ENCODE measurements at places on chromosomes 5 and 9.
A peak's percentile ranks its signal among the peaks of the same experiment; 100 is the strongest.

- H3K27me3 ChIP-seq = no peaks in the 10 kb centered on the region
- no peak overlapping the region for H3K27ac ChIP-seq
- no peaks in the 10 kb centered on the region for H3K4me1 ChIP-seq
Measured at GRCh38 chr5:135901633-135902032, 6.0 kb upstream of the IL9 start.

GRCh38 chr9:459491-460444 is 245.1 kb downstream of the DOCK8 start:
- H3K4me1 ChIP-seq = no peaks in the 10 kb centered on the region
- no peak for DNase-seq
- H3K36me3 ChIP-seq = no peaks in the 10 kb centered on the region
- H3K27ac ChIP-seq = no peak overlapping the region

- no peak overlapping the region for H3K27ac ChIP-seq
- no peaks in the 10 kb centered on the region for H3K36me3 ChIP-seq
- DNase-seq = no peak
Measured at GRCh38 chr9:80605793-80606192, 1034.0 kb downstream of the TLE4 start.

- H3K4me3 ChIP-seq = no peak overlapping the region
- H3K27ac ChIP-seq = no peak overlapping the region
- H3K27me3 ChIP-seq = no peaks in the 10 kb centered on the region
- peaks cover 3% of the 10 kb centered on the region for H3K4me1 ChIP-seq
- H3K36me3 ChIP-seq = no peaks in the 10 kb centered on the region
- DNase-seq = no peak
Measured at GRCh38 chr5:96316017-96316416, 117.0 kb downstream of the PCSK1 start.

- H3K36me3 ChIP-seq = no peaks in the 10 kb centered on the region
- no peak overlapping the region for H3K27ac ChIP-seq
- H3K4me1 ChIP-seq = peaks cover 2% of the 10 kb centered on the region
- no peaks in the 10 kb centered on the region for H3K27me3 ChIP-seq
Measured at GRCh38 chr5:132184588-132184987, 43.1 kb downstream of the P4HA2 start.

GRCh38 chr9:134712926-134713325 is 71.3 kb downstream of the COL5A1 start:
- no peaks in the 10 kb centered on the region for H3K4me1 ChIP-seq
- H3K36me3 ChIP-seq = no peaks in the 10 kb centered on the region
- peaks cover 11% of the 10 kb centered on the region for H3K27me3 ChIP-seq
- DNase-seq = peak; percentile 72
- H3K4me3 ChIP-seq = no peak overlapping the region
- H3K27ac ChIP-seq = no peak overlapping the region

DNA sequence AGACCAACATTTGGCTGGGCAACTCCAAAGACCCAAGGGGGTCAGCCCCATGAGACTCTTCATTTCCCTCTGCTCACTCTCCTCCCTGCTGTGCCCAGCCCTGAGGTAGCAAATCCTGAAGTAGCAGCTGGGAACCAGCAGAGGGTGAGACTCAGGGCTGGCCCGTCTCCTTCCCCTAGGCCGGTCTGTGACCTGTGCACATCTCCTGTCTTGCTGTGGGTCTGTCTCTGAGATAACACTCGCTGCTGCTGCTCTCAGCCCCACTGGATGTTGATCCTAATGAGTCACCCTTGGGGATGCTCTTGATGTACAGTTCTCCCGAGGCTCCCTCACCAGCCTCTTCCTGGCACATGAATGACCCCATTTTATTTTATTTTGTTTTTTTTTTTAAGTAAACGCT is 7.3 kb upstream of the OR2V1 start:
- H3K27ac ChIP-seq = no peak overlapping the region
- H3K36me3 ChIP-seq = no peaks in the 10 kb centered on the region
- H3K27me3 ChIP-seq = peaks cover 2% of the 10 kb centered on the region
- H3K4me3 ChIP-seq = no peak overlapping the region
- DNase-seq = no peak

- peak; percentile 85 for DNase-seq
- no peaks in the 10 kb centered on the region for H3K27me3 ChIP-seq
- H3K4me3 ChIP-seq = no peak overlapping the region
- no peaks in the 10 kb centered on the region for H3K36me3 ChIP-seq
Measured at GRCh38 chr5:72510610-72511181, 3.5 kb upstream of the ZNF366 start.

GRCh38 chr5:82720213-82721086 is 356.7 kb downstream of the TMEM167A start:
- no peaks in the 10 kb centered on the region for H3K36me3 ChIP-seq
- no peak overlapping the region for H3K27ac ChIP-seq
- no peaks in the 10 kb centered on the region for H3K4me1 ChIP-seq
- no peak for DNase-seq
- no peak overlapping the region for H3K4me3 ChIP-seq

DNA sequence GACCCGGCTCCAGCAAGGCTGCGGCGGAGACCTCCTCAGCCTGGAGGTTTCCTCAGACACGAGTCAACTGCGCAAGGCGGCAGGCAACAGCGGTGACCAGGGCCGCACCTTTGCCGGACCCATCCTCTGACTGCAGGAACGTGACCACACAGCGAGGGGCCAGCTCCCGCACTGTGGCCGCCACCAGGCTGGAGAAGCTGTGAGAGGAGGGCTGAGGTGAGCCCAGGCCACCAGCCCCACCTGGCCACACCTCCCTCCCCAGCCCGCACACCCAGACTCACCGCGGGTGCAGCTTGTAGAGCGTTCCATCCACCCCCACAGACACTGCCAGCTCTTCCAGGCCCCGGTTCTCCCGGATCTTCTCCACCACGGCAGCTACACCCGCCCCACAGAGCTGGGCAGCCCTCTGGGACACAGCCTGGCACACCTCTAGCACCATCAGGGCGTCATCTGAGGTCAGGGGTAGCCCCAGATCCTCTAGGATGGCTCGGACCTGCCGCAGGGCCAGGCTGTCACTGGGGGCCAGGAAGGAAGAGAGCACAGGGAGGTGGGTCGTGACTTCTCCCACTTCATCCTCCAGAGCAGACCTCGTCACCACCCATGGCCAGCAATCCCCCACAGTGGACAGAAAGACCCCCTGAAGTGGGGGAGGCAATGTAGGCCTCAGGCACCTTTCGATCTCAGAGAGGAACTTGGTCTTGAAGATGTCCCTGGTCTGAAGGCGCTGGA is 18.0 kb downstream of the HK3 start:
- H3K4me3 ChIP-seq = no peak overlapping the region
- H3K36me3 ChIP-seq = no peaks in the 10 kb centered on the region
- H3K27me3 ChIP-seq = no peaks in the 10 kb centered on the region
- no peak for DNase-seq
- H3K4me1 ChIP-seq = no peaks in the 10 kb centered on the region
- H3K27ac ChIP-seq = no peak overlapping the region

- H3K27ac ChIP-seq = no peak overlapping the region
- no peak overlapping the region for H3K4me3 ChIP-seq
- DNase-seq = no peak
Measured at GRCh38 chr9:114497236-114497635, 8.0 kb downstream of the WHRN start.

Data from psoas muscle (tissue), 8 donors.